ENCODE measurements at places on chromosomes 4 and X. TPM values are rescaled to one million over a fixed set of nuclear protein-coding genes. Genes with fewer than 3 reads are reported as not detected.

DNA sequence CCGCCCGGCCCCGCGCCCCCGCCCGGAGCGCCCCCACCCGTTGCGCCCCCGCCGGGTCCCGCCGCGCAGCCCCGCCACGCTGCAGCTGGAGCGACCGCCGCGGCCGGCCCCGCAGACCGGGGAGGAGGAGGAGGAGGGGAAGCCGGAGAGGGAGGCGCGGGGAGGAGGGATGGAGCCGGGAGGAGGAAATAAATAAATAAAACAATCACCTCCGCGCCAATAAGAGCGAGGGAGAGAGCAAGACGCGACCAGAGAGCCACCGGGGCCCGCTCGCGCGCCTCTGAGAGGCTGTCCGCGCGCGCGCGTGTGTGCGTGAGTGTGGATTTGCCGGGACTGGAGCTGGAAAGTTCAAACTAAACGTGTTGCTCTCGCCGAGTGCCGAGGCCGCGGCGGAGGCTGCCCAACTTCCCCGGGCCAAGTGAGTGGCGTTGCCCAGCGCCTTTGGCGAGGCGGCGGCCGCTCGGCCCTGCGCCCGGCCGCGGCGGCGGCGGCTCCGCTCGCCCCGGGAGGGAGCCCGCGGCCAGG, 2184.4 kb upstream of the TENM3 start:
- DNase-seq, result no peak
- no peak overlapping the region for H3K4me3 ChIP-seq
- peaks cover 51% of the 10 kb centered on the region for H3K27me3 ChIP-seq
- H3K4me1 ChIP-seq, result no peaks in the 10 kb centered on the region
- peaks cover 2% of the 10 kb centered on the region for H3K36me3 ChIP-seq
- H3K27ac ChIP-seq, result no peak overlapping the region

GRCh38 chrX:9222299-9222698, 188.4 kb upstream of the FAM9B start:
- no peaks in the 10 kb centered on the region for H3K36me3 ChIP-seq
- no peak overlapping the region for H3K27ac ChIP-seq
- H3K4me3 ChIP-seq, result no peak overlapping the region

DNA sequence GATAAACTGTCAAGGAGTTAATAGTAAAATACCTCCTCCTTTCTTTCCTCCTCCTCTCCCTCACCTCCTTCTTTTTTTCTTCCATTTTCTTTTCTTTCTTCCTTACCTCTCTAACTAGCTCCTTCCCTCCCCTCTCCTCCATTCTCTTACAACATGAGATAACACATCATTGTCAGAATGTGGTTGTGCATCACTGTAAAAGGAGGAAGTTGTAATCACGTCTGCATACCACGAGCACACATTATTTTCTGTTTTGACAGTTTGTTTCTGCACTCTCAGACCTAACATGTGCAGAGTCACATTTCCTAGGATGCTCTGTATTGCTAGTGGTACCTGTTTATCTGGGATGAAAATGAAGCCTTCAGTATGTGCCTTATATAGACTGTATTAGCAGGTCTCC, 9.1 kb downstream of the SLIT2 start:
- H3K27me3 ChIP-seq, result peaks cover under 1% of the 10 kb centered on the region
- H3K36me3 ChIP-seq, result no peaks in the 10 kb centered on the region
- no peaks in the 10 kb centered on the region for H3K4me1 ChIP-seq
- H3K4me3 ChIP-seq, result no peak overlapping the region

DNA sequence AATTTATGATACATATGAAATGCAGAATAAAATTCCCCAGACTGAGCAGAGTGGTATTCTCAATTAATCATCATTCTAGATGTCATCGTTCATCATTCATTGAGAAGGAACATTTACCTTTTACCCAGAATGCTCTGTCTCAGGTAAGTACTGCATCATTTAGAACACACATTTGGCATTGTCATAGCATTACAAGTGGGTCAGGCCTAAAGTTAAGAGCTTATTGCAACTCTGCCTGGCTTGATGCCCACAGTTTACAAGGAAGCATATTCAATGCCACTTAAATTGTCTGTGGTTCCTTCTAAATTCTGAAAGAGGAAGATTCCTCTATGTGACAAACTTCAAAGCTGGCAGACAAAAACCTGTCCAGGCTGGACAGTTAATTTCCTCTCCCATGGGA, 87.3 kb downstream of the CAMK2D start:
- H3K27ac ChIP-seq, result no peak overlapping the region
- H3K36me3 ChIP-seq, result peaks cover 44% of the 10 kb centered on the region
- H3K27me3 ChIP-seq, result no peaks in the 10 kb centered on the region
- peaks cover 64% of the 10 kb centered on the region for H3K4me1 ChIP-seq
- DNase-seq, result no peak

DNA sequence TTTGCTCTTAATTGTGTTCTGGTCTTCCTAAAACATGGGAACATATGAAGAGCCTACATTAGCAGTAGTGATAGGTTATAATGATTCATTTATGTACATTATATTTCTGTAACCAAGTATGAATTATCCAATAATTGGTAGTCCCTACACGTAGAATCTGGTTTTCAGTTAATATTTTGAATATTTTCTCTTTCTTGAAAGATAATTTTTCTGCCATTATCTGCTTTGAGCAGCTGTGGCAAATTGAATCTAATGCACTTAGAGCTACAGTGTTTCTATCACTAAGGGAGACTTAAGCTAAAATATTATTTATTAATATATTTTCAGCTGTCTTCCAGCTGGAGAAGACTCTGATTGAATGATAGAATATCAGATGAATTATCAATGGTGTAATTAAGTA, 21.0 kb downstream of the CEP44 start:
- H3K27ac ChIP-seq, result no peak overlapping the region
- peaks cover 7% of the 10 kb centered on the region for H3K4me1 ChIP-seq
- H3K4me3 ChIP-seq, result no peak overlapping the region
- H3K36me3 ChIP-seq, result peaks cover 38% of the 10 kb centered on the region

Gene GRIA3
- not detected for total RNA-seq

GRCh38 chrX:15856636-15857035, 2.0 kb upstream of the AP1S2 start:
- H3K27me3 ChIP-seq, result peaks cover 3% of the 10 kb centered on the region
- H3K27ac ChIP-seq, result no peak overlapping the region
- H3K4me3 ChIP-seq, result no peak overlapping the region
- H3K36me3 ChIP-seq, result peaks cover 7% of the 10 kb centered on the region
- H3K4me1 ChIP-seq, result peaks cover 10% of the 10 kb centered on the region

Gene HELT
- total RNA-seq, result not detected

DNA sequence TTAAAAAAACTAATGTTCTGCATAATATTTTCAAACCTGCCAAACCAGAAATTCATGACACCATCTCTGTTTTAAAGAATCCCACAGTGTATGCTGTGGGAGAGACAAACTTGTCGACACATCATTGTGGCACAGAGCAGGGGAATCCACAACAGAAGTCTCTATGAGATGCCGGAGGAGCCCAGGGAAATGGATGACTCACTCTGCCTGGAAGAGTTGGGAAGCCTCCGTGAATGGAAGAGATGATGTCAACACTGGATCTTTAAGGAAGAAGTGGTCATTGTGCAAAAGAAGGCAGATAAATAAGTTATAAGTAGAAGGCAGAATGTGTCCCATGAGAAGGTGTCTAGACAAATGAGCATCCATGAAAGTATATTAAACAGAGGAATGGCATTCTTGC, 595.1 kb downstream of the RAB28 start:
- H3K27me3 ChIP-seq, result no peaks in the 10 kb centered on the region
- H3K27ac ChIP-seq, result no peak overlapping the region
- H3K4me1 ChIP-seq, result no peaks in the 10 kb centered on the region
- no peak for DNase-seq
- H3K36me3 ChIP-seq, result no peaks in the 10 kb centered on the region
- H3K4me3 ChIP-seq, result no peak overlapping the region
